ENCODE measurements at places on chromosomes 13 and 19. TPM values are rescaled to one million over a fixed set of nuclear protein-coding genes. Genes with fewer than 3 reads are reported as not detected.

Gene TUBA3C
- not detected for total RNA-seq

Gene PAF1
- total RNA-seq: 43.6 TPM

Gene MYPOP
- total RNA-seq: 3.9 TPM

Gene NEK5
- total RNA-seq: 0.10 TPM

- no peaks in the 10 kb centered on the region for H3K4me1 ChIP-seq
- H3K27ac ChIP-seq: no peak overlapping the region
- H3K36me3 ChIP-seq: no peaks in the 10 kb centered on the region
- H3K27me3 ChIP-seq: no peaks in the 10 kb centered on the region
Measured at GRCh38 chr13:80757694-80758093, 416.8 kb upstream of the SPRY2 start.

DNA sequence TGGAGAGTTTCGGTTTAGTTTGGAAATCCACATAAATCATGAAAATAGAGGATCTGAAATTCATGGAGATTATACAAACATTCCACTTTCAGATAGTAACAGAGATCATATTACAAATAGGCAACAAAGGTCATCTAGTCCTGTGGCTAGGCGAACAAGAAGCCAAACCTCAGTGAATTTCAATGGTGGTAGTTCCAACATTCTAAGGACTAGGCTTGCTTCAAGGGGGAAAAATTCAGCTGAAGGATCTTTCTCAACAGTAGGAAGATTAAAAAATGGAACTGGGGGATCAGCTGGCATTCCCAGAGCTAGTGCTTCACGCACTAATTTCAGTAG is 47.0 kb downstream of the FOXO1 start:
- no peak for DNase-seq
- H3K4me1 ChIP-seq: peaks cover 84% of the 10 kb centered on the region
- H3K4me3 ChIP-seq: peak overlapping the region; percentile 19
- peaks cover 59% of the 10 kb centered on the region for H3K36me3 ChIP-seq

DNA sequence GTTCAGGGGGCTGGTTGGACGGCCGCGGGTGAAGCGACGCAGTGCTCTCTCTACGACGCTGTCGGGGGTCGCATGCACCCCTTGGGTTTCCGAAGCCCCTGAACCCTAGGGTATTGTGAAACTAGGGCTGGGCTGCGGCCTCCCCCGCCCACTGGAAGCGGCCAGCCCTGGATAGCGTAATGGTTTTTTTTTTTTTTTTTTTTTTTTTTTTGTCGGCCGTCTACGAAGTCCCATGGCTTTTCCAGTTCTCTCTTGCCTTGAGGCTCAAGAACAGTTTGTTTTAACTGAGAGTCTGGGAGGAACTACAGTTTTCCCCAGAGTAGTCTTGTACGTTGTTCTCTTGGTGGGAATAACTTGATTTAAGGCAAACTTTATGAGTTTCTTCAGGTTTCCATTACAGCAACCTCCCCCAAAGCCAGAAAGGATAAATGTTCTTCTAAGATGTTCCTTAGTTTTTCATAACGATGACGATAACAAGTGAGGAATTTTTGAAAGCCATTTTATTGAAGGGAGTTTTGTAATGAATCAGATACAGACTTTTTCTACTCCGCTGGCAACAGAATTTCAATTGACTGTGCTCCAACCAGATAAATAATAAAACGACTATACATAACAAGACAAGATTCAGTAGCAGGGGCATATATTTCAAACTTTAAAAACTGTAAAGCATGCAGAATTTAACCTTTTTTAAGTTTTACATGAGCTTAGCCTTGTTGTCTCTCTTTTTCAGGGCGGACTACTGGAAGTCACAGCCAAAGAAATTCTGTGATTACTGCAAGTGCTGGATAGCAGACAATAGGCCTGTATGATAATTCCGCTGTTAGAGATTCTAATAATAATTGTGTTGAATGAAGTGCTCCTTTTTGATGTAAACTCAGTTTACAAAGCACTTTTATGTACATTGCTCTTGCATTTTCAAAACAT is 867 bp downstream of the WBP4 start:
- no peak for DNase-seq
- peak overlapping the region; percentile 99 for H3K4me3 ChIP-seq
- peak overlapping the region; percentile 99 for H3K27ac ChIP-seq

DNA sequence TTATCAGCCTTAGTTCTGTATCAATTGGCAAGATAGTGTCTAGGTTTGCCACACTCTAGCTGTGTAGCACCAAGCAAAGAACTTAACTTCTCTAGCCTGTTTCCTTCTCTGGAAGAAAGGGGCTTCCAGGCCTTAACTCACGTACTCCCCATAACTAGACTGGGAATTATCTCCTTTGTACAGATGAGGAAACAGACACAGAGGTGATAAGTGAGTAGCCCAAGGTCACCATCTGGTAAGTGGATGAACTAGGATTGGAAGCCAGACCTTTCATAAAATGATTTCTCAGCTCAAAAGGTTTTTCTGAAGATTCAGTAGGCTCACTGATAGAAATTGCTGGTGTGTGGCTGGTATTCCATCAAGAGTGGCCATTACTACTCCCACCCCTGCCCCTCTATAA is 3.1 kb downstream of the ZNF428 start:
- no peak overlapping the region for H3K4me3 ChIP-seq
- H3K27ac ChIP-seq: no peak overlapping the region
- H3K36me3 ChIP-seq: peaks cover 9% of the 10 kb centered on the region
- H3K27me3 ChIP-seq: no peaks in the 10 kb centered on the region

DNA sequence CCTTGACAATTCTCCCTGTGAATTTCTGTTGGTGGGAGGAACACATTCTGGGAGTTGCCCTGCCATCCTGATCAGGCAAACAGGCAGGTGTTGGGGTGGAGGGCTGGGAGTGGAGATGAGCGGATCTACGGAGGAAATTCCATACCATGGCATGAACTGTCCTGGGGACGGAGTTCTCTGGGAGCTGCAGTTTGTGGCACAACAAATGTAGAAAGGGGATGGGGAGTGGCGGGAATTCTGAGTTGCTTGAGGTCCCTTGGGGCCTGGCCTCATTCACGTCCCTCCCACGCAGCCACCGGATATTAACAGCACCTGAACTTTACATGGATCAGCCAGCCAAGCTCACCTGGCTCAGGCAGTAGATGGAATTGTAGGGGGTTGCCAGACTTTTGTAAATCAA is 70.0 kb downstream of the CHST8 start:
- no peaks in the 10 kb centered on the region for H3K36me3 ChIP-seq
- peaks cover 6% of the 10 kb centered on the region for H3K27me3 ChIP-seq
- no peak for DNase-seq
- H3K4me3 ChIP-seq: no peak overlapping the region
- no peaks in the 10 kb centered on the region for H3K4me1 ChIP-seq
- H3K27ac ChIP-seq: no peak overlapping the region

DNA sequence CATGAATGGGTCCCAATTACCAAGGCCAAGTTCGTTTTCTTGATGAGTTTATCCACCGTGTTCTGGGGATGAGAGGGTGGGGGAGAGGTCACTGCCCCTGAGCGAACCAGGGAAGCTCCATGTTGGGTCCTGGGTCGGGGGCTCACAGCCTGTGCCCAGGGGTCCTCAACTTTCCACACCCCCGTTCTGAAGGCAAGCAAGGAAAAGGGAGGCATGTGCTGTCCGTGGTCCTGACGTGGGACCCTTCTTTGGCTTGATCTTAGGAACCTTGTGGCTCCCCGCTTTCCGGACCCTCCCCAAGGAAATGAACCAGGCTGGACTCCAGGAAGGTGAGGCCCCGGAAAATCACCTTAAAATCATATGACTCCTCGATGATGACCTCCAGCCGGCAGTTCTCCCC is 18.2 kb upstream of the MEIS3 start:
- no peak for DNase-seq
- no peak overlapping the region for H3K27ac ChIP-seq
- H3K4me3 ChIP-seq: no peak overlapping the region
- H3K27me3 ChIP-seq: peaks cover 66% of the 10 kb centered on the region
- H3K36me3 ChIP-seq: no peaks in the 10 kb centered on the region

GRCh38 chr13:27918918-27919658 is 712 bp upstream of the PDX1 start:
- peaks cover 94% of the 10 kb centered on the region for H3K27me3 ChIP-seq
- DNase-seq: no peak
- peaks cover 39% of the 10 kb centered on the region for H3K4me1 ChIP-seq
- no peaks in the 10 kb centered on the region for H3K36me3 ChIP-seq
- H3K27ac ChIP-seq: no peak overlapping the region
- no peak overlapping the region for H3K4me3 ChIP-seq
